CD4-positive, alpha-beta T cell treated with Interleukin-15 for 1 hour (primary cell): ENCODE measurements at places on chromosomes 7 and 10.

GRCh38 chr10:11609492-11610093 lies 1.9 kb downstream of the USP6NL start:
- no peak for DNase-seq

- no peak for DNase-seq
Observed at GRCh38 chr10:51010977-51011376, 63.3 kb upstream of the PRKG1 start.

DNA sequence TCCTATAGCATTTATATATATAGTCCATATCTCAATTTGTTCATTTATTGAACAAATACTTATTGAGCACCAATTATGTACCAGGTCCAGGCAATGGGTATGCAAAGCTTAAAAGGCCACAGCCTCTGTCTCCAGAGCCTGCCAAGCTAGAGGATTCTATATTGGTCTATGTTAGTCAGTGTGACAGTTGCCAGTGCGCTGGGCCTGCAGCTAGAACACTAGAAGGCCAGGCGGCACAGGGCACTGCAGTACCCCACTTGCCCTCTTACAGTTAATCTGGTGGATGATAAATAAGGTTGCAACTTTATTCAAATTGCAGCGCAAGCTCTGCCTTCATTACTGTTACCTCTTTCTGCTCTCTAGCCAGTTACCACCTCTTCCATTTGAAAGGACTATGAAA lies 68.8 kb downstream of the PPP1R3C start:
- no peak for DNase-seq

DNA sequence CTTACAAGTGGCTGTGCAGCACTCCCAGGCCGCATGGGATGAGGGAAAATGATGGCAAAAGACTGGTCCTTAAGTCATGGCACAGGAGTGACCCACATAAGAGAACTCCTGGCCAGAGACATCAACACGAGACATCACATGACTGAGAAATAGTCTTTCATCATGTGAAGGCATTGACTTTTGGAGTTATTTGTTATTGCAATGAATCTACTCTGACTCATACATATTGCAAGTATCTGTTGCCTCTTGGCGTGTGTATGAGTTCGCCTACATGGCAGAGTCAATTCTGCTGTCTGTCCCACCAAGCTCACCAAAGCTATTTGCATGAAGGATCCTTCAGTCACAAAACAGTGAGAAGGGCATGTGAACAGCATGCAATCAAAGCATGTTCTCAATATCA lies 59.7 kb upstream of the HABP2 start:
- no peak for DNase-seq

DNA sequence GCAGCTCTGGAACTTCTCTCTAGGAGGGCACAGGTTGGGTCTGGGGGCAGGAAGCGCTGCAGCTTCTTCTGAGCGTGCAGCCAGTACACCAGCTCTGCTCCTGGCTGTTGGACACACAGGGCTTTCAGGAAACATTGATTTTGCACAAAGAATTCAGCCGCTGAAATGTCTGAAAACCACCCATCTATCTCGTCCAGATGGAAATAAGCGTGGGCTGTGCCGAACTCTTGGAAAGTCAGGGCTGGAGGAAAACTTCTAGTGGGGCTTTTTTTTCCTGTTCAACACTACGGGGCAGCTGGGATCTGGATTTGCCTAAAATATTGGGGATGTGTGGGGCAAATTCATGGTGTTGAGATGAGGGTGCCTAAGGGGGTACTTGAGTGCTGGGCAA lies 31.2 kb downstream of the PALD1 start:
- DNase-seq = no peak

- no peak for DNase-seq
Observed at GRCh38 chr10:45183174-45183573, 132.2 kb downstream of the OR13A1 start.

- peak; percentile 69 for DNase-seq
Observed at GRCh38 chr7:101990811-101991418, 173.5 kb downstream of the CUX1 start.

- no peak for DNase-seq
Observed at GRCh38 chr10:60827791-60828488, 49.7 kb downstream of the CDK1 start.

- DNase-seq = peak; percentile 56
Observed at GRCh38 chr10:16891375-16892313, 74.4 kb upstream of the RSU1 start.

GRCh38 chr7:52273685-52274610 lies 761.5 kb upstream of the POM121L12 start:
- DNase-seq = no peak

- DNase-seq = no peak
Observed at GRCh38 chr10:116691635-116692034, 50.7 kb downstream of the HSPA12A start.

- DNase-seq = no peak
Observed at GRCh38 chr10:7409732-7410168, 1.1 kb downstream of the SFMBT2 start.

GRCh38 chr7:11710377-11710776 lies 121.6 kb downstream of the THSD7A start:
- no peak for DNase-seq

GRCh38 chr7:152969839-152970238 lies 210.3 kb downstream of the ACTR3B start:
- no peak for DNase-seq

- no peak for DNase-seq
Observed at GRCh38 chr10:122376364-122376961, 2.0 kb downstream of the PLEKHA1 start.

- no peak for DNase-seq
Observed at GRCh38 chr7:138502023-138502767, 42.1 kb downstream of the TRIM24 start.

DNA sequence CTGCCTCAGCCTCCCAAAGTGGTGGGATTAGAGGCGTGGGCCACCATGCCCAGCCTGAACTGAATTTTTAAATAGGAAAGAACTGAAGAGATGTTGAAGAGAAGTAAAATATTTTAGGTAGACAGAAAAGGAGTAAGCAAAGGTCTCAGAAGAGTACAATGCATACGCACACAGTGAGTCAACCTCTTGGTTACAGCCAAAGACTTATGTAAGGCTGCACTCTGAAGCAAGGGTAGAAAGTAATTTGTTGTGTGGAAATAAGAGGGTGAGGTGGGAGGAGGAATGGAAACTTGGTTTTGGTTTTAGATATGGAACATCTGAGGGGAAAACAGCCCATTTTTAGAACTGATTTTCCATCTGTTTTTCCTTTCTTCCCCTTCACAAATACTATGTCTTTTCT lies 17.6 kb downstream of the KRIT1 start:
- no peak for DNase-seq

DNA sequence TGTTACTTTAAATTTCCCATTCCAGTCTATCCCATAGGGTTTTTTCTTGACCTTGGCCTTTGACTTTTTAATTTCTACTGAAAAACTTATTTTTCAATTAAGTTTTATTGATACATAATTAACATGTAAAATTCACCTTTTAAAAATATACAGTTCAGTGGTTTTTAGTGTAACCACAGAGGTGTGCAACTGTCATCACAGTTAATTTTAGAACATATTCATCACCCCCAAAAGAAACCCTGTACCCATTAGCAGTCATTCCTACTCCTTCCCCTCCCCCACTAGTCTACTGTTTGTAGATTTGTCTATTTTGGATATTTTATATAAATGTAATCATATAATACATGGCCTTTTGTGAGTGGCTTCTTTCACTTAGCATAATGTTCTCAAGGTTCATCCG lies 96.5 kb upstream of the GJD4 start:
- DNase-seq = no peak

DNA sequence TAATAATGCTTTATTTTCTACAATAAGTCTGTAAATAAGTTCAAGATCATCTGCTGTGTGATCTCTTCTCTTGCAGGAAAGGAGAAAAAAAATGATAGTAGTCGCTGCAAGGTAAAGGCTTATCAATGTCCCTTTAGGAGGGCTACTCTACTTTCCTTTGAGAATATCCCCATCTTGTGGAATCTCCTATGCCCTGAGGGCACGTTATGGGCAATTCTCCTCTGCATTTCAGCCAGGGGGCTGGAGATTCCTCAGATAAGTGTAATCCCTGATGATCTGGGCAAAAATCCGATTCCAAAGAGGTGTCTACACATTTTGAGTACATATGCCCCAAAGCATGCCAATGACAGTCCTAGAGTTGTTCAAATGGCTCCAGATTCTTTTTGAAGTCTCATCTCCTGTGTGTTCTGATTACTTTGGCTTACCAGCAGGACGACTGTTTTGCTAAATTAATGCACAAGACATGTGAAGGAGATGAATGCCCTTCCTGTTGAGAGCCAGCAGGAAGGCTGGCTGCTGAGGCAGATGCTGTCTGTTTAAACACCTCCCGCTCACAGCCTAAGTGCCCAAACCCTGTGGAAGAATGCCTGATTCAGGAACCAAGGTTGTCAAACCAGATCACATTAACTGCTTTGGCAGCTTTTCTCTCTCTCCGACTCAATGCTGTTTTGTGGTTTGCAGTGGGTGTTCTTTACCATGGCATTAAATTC lies 171.2 kb upstream of the COL1A2 start:
- DNase-seq = no peak

- no peak for DNase-seq
Observed at GRCh38 chr7:26699766-26700165, 164.6 kb downstream of the SKAP2 start.

GRCh38 chr7:15662451-15662850 lies 24.0 kb downstream of the MEOX2 start:
- DNase-seq = no peak

DNA sequence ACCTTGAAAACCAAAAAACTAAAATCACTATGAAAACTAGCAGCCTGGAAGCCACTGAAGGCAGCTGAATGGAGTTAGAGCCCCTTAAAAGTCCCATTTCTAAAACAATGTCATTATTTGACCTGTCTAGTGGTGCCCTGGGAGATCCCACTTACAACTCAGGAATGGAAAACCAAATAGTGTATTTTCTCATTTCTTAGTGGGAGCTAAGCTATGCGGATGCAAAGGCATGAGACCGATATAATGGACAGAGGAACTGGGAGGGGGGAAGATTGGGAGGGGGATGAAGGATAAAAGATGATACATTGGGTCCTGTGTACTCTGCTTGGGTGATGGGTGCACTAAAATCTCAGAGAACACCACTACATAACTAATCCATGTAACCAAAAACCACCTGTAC lies 9.8 kb upstream of the GIMAP2 start:
- DNase-seq = no peak

DNA sequence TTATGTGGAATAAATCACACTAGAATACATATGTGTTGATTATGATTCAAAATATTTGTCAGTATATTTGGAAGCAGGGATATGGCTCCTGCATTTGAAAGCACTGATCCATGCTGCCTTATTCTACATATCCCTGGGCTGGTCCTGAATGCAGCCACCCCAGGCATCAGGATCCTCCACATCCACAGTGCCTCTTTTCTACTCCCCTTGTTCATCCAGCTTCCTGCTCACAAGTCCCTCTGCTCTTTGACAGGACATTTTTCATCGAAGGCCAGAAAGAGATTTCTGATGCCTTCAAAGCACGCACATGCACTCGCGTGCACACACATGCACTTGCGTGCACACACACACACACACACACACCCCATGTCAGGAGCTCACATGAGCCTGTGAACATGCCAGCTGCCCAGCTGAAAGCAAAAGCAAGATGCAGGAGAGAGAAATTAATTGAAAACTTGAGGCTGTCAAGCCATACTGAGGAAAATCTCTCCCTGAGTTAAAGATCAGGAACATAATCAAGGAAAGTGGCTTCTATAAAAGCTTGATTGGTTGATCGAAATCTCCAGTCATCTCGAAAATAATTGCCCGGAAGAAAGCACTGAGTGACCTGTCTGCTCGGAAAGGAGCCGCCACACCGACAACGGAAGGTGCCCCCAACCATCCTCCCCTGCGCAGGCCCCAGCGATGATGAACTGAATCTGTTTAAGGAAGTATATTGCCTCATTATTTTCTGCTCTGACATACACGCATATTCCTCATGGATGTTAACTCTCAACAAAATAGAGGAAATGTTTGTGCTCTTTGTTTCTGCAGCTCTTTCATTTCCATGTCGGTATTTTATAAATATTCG lies 104.0 kb upstream of the ARID5B start:
- DNase-seq = no peak

DNA sequence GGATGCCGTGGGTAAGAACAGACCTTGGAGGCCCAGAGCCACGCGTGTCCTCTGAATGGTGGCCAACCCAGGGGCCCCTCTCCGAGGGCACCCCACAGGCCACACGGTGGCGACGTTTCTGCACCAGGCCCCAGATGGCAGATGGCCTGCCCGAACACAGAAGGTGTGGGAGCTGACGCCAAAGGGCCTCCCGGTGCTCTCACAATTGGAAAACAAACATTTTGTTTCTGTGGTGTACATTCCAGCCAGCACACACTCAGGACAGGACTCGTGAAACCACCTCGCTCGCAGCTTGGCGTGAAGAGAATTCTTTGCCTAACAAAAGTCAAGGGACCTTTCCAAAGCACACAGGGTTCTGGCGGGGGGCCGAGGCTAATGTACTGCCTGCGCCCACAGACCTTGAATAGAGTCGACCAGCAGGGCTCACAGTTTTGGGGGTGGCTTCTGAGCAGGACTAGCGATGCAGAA lies 112.1 kb downstream of the FAM53B start:
- DNase-seq = peak; percentile 49

DNA sequence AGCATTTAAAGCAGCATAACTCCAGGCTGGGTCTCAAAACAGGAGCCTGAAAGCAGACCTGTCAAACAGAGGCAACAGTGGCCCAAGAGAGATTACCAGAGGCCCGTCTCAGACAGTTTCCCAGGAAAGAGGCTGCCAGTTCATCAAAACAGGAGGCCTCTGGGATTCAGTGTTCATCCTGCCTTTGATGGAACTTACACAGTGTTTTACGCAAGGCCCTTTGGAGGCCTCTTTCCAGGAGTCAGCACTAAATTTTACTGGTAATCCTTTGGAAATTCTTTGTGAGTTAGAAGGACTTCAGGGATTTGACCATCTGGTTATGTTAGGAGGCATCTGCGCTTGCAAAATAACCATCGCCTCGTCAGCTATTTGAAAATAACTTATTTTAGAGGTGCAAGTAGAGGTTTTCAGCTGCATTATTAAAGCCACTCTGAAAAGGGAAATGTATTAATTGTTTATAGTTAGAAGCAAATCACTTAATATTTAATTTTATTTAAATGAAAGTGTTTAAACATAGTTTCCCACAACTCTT lies 501.2 kb upstream of the COBL start:
- no peak for DNase-seq

DNA sequence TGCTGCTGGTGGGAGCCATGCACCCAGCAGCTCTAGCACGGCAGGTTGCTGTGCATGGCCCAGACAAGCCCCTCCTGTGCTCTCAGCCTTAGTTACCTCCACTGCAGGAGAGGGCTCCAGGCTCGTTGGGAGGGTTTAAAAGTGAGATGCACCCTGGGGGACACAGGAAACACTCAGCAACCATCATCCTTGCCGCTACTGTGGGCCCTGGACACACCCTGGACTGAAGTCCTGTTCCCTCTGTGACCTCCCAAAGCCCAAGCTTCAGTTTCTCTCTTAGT lies 49.0 kb downstream of the FOXL3 start:
- DNase-seq = no peak

DNA sequence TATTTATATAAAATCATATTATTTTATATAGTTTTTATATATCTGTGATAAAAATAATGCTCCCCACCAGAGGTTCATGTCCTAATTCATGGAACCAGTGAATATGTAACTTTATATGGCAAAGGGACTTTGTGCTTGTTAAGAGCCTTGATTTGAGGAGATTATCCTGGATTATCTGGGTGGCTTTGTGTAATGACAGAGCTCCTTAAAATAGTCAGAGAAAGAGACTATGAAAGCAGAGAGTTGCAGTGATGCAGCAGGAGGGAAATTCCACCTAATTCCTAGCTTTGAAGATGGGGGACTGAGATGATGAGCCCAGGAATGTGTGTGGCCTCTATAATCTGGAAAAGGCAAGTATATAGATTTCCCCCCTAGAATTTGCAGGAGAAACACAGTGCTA lies 1034.2 kb upstream of the C7orf33 start:
- DNase-seq = no peak

- no peak for DNase-seq
Observed at GRCh38 chr7:90326500-90326899, 5.4 kb upstream of the FAM237B start.
